Heart right ventricle (tissue), 16 donors: ENCODE measurements at places on chromosomes 4 and X.

DNA sequence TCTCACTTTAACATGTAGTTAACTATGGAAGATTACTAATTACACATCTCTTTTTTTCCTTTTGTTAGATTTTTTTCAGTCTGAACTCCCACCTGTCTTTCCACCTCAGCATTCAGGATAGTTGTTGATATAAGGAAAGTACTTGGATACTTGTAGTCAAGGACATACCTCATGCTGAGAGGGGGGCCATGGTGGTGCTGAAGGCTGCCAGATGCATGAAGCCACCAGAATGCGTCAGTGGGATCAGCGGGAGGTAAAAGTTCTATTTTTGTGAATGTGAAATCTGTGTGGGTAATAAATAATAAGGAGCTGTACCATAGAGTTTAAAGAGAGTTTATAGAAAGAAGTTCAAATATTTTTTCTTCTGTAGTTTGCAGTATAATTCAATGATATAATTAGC lies 13.1 kb upstream of the NDST4 start:
- no peak for DNase-seq
- H3K4me3 ChIP-seq: no peak overlapping the region
- no peaks in the 10 kb centered on the region for H3K27me3 ChIP-seq
- no peaks in the 10 kb centered on the region for H3K4me1 ChIP-seq
- no peaks in the 10 kb centered on the region for H3K36me3 ChIP-seq
- H3K27ac ChIP-seq: no peak overlapping the region

DNA sequence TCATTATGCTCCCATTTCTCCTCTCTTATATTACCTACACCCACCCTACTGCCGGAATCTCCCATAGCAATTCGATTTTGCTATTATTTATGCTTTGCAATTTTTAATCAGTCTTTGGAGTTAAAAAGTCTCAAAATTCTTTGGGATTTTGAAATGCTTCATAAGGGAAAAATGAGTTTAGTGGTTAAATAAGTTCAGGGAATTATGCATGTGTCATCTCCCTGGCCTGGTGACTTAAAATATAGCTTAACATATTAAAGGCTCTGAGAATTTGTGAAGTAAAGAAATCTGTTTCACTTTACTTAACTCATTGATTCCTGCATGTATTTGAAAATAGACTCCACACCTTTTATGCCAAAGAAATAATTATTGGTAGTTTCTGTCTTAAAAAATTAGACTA lies 185.1 kb upstream of the DIPK2B start:
- no peaks in the 10 kb centered on the region for H3K36me3 ChIP-seq
- peaks cover 10% of the 10 kb centered on the region for H3K27me3 ChIP-seq
- no peak overlapping the region for H3K27ac ChIP-seq
- H3K4me1 ChIP-seq: no peaks in the 10 kb centered on the region
- no peak overlapping the region for H3K4me3 ChIP-seq

DNA sequence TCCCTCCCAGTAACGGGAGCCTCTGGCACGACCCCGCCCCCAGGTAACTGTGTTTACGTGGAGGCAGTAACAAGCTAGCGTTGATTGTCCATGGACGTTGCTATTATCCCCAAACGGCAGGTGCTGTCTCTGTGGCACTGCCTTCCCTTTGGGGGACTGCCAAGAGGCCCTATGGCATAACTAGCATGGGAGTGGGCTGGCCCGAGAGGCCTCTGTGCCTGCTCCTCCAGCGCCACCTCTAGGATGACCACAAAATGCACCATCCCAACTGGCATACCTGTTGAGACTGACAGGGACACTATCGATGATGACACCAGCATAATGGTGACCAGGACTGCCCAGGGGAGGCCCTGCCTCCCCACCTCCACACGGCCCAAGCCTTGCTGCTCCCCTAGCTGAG lies 1.5 kb downstream of the SRPK3 start:
- peaks cover 31% of the 10 kb centered on the region for H3K4me1 ChIP-seq
- H3K27me3 ChIP-seq: no peaks in the 10 kb centered on the region
- peaks cover 23% of the 10 kb centered on the region for H3K36me3 ChIP-seq
- no peak overlapping the region for H3K4me3 ChIP-seq
- no peak for DNase-seq

GRCh38 chrX:150694738-150695410 lies 1.7 kb downstream of the MTMR1 start:
- no peaks in the 10 kb centered on the region for H3K36me3 ChIP-seq
- DNase-seq: no peak
- H3K4me3 ChIP-seq: no peak overlapping the region
- peak overlapping the region; percentile 87 for H3K27ac ChIP-seq
- H3K27me3 ChIP-seq: no peaks in the 10 kb centered on the region

GRCh38 chrX:44785652-44786051 lies 58.2 kb upstream of the DUSP21 start:
- no peak overlapping the region for H3K4me3 ChIP-seq
- no peaks in the 10 kb centered on the region for H3K4me1 ChIP-seq
- no peaks in the 10 kb centered on the region for H3K36me3 ChIP-seq
- DNase-seq: no peak
- H3K27ac ChIP-seq: no peak overlapping the region
- H3K27me3 ChIP-seq: no peaks in the 10 kb centered on the region

- no peak overlapping the region for H3K27ac ChIP-seq
- H3K4me3 ChIP-seq: no peak overlapping the region
- peaks cover 9% of the 10 kb centered on the region for H3K36me3 ChIP-seq
- no peaks in the 10 kb centered on the region for H3K27me3 ChIP-seq
These were observed 33.6 kb upstream of the TAPT1 start for GRCh38 chr4:16259889-16260246.
